ENCODE measurements at places on chromosomes 5 and 9. TPM values are rescaled to one million over a fixed set of nuclear protein-coding genes. Genes with fewer than 3 reads are reported as not detected.

- no peaks in the 10 kb centered on the region for H3K36me3 ChIP-seq
- no peak overlapping the region for H3K4me3 ChIP-seq
- no peak overlapping the region for H3K27ac ChIP-seq
- H3K27me3 ChIP-seq: no peaks in the 10 kb centered on the region
- no peak for DNase-seq
Measured at GRCh38 chr9:111095441-111095840, 57.2 kb upstream of the LPAR1 start.

- no peak for DNase-seq
- H3K4me3 ChIP-seq: no peak overlapping the region
- H3K36me3 ChIP-seq: no peaks in the 10 kb centered on the region
- H3K27me3 ChIP-seq: no peaks in the 10 kb centered on the region
Measured at GRCh38 chr5:157558041-157558595, 17.5 kb downstream of the ADAM19 start.

GRCh38 chr9:15513335-15513734 lies 2.6 kb upstream of the PSIP1 start:
- H3K27me3 ChIP-seq: no peaks in the 10 kb centered on the region
- H3K4me1 ChIP-seq: no peaks in the 10 kb centered on the region
- H3K4me3 ChIP-seq: no peak overlapping the region

- no peaks in the 10 kb centered on the region for H3K27me3 ChIP-seq
- no peaks in the 10 kb centered on the region for H3K4me1 ChIP-seq
- H3K4me3 ChIP-seq: no peak overlapping the region
- no peak overlapping the region for H3K27ac ChIP-seq
Measured at GRCh38 chr9:81213456-81213855, 475.9 kb downstream of the TLE1 start.

- DNase-seq: no peak
- no peak overlapping the region for H3K4me3 ChIP-seq
- no peaks in the 10 kb centered on the region for H3K27me3 ChIP-seq
- H3K4me1 ChIP-seq: no peaks in the 10 kb centered on the region
Measured at GRCh38 chr9:134517069-134517680, 124.4 kb upstream of the COL5A1 start.

- no peak overlapping the region for H3K4me3 ChIP-seq
- H3K4me1 ChIP-seq: no peaks in the 10 kb centered on the region
- H3K27ac ChIP-seq: no peak overlapping the region
Measured at GRCh38 chr5:123261752-123262151, 161.5 kb downstream of the CEP120 start.

DOCK8 gene
- 5.8 TPM for total RNA-seq

DMRTA1 gene
- 1.2 TPM for total RNA-seq

DDX46 gene
- total RNA-seq: 38.2 TPM

MYOZ3 gene
- 0.12 TPM for total RNA-seq

TSTD2 gene
- 17.5 TPM for total RNA-seq
